ENCODE measurements at places on chromosomes 11 and 22. TPM values are rescaled to one million over a fixed set of nuclear protein-coding genes. Genes with fewer than 3 reads are reported as not detected.

DNA sequence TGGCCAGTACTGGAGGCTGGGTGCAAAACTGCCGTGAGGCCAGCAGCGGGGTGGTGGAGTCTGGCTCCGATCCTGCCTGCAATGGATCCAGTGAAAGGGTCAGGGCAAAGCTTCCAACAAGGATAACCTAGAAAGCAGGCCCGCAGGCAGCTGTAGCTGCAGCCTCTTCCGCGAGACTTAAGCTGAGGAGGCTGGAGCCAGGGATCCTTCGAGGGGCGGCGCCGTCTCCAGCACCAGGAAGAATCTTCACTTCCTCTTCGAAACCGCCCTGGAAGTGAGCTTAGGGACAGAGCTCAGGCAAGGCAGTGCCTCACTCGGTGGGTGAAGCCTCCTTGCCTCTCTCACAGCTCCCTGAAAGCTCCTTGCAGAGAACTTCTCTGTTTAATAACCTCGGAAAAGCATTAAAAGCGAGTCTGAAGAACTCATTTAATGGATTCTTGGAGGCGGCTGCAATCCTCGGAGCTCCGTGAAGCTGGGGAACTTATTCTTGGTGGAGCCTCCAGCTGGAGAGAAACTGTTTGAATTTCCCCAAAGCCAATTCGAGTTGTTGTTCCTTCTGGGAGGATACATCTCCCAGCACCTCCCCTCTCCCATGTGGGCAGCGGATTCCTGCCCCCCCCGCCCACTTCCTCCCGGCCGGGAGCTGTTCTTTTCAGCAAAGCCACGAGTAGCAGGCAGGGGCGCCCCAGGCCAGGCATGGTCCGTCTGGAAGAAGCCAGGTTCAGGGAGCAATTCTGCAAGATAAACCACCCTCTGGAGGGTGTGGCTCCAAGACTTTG lies 169.9 kb downstream of the CTTN start:
- DNase-seq, result peak; percentile 77

Gene IFITM2
- 50.4 TPM for total RNA-seq

GRCh38 chr11:118878163-118878563 lies 5.5 kb upstream of the CXCR5 start:
- DNase-seq, result no peak

DNA sequence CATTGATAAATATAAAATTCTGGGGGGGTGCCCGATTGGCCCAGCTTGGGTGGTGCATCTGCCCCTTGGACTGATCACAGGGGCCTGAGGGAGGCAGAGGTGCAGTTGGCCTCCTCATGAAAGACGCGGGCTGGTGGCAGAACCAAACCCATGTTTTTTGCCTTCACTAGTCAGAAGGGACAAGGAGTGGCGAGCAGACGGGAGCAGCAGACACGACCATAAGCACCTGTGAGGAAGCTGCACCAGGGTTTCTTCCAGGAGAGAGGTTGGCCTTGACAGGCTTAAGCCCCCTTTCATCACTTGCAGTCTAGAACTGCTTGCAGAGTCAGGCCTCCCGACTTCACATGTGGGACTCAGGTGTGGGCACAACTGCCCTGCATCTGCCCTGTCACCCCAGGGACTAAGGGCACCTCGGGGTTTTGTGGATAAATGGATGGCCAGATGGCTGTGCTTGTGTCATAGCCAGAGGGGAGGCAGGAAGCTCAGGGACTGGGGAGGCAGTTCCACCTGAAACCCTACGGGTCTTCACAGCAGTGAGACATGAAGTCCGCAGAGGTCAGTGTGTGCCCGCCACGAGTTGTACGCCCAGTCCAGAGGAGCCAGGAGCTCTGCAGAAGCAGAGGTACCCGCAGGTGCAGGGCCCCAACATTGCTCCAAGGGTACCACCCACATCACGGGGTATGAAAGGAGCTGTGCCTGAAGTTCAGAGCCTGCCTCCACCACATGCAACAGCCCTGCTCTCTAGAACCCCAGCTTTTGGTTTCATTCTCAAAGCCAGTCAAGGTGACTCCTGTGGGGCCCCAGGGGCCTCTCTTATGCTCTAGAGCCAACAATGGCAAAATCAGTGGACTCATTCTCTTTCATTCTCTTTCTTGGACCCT lies 18.2 kb upstream of the SYT13 start:
- DNase-seq, result no peak

Gene ARHGAP42
- 1.4 TPM for total RNA-seq

Gene OR1S1
- not detected for total RNA-seq

Gene FAM118B
- 19.8 TPM for total RNA-seq

Gene CD6
- not detected for total RNA-seq

GRCh38 chr11:62125316-62125715 lies 1.5 kb downstream of the INCENP start:
- peak; percentile 14 for DNase-seq

Gene OR52B6
- total RNA-seq, result not detected

- no peak for DNase-seq
Measured at GRCh38 chr11:18374956-18375355, 19.4 kb upstream of the LDHA start.

DNA sequence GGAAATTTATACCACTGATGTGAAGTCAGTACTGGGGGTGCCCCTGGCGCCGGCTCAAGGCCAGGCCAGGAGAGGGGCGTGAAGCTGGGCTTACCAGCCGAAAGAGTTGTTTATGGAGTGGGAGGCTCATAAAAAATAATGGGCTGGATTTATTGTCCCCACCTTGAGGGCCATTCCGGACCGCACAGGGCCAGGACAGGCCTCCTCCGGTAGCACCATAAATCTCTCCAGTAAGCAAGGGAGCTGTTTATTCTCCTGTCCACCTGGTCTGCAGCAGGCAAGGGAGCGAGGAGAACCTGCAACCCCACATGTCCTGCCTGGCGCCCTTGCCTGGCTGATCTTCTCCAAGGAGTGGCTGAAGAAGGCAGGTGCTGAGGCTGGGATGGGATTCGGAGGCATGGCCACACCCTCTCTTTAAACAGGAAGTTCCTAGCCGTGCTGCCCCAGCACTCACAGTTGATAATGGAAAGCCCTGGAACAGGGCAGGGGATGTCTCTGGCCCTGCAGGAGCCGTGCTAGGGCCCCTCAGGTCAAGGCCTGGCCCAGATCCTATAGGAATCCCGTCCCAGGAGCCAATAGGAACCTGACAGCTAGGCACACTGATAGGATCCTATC lies 65.1 kb downstream of the SCUBE1 start:
- DNase-seq, result no peak

GRCh38 chr11:128909438-128910125 lies 18.4 kb downstream of the KCNJ5 start:
- DNase-seq, result no peak

Gene SLC5A4
- total RNA-seq, result not detected

Gene DSCAML1
- not detected for total RNA-seq

DNA sequence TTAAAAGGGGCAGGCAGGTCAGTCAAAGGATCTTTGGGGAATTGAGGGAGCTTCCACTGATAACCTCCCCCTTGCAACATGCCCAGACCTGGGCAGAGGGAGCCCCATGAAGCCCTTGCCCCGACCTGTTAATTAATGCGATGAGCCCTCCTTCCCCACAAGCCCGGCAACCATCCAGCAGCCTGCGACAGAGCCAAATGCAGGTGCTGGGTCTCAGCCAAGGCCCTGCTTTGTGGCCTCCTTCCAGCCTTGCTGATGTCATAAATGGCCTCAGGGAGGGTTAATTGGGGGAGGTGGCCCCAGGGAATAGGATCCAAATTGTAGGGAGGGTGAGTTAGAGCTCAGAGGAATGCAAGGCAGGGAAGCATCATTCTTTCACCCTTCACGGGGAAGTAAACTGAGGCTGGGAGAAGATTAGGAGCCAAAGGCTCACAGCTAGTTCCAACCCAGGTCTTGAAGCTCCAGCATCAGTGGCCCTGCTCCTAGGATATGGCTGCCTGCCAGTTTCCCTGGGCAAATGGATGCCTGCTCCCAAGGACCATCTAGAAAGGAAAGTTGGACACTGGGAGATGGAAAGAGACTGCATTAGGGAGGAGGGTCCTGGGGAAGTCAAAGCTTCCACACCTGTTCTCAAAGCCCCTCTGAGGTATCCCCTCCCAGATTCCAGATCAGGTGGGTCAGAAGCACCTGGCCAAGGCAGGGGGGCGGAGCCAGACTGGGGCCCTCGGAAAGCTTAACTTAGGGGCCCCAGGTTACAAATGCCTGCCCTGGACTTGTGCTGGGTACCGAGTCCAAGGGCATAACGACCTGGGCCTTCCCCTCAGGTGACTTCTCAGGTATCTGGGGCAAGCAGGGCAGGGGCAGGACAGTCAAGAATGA lies 34.1 kb downstream of the LMO1 start:
- DNase-seq, result no peak

GRCh38 chr11:47143322-47143721 lies 33.4 kb downstream of the ARFGAP2 start:
- DNase-seq, result peak; percentile 82

DNA sequence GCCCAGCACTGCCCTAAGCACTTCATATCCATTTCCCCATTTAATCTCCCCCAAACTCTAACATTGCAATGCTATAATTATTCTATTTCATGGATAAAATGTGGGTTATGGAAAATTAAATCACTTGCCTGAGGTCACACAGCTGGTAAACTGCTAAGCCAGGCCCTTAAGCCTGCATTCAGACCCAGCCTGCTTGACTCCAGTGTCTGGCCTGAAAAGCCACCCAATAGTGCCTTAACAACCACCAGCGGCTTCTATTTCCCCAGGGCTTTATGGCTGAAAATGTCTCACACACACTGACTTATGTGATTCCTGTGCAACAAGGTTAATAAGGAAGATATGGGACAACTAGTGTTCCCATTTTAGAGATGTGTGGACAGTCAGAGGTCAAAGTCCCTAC lies 178.5 kb upstream of the SNX19 start:
- DNase-seq, result no peak

Gene SAMM50
- 65.1 TPM for total RNA-seq

- no peak for DNase-seq
Measured at GRCh38 chr11:73265853-73266645, 6.1 kb upstream of the P2RY6 start.

Gene DCUN1D5
- 222 TPM for total RNA-seq

Gene MYOD1
- not detected for total RNA-seq

DNA sequence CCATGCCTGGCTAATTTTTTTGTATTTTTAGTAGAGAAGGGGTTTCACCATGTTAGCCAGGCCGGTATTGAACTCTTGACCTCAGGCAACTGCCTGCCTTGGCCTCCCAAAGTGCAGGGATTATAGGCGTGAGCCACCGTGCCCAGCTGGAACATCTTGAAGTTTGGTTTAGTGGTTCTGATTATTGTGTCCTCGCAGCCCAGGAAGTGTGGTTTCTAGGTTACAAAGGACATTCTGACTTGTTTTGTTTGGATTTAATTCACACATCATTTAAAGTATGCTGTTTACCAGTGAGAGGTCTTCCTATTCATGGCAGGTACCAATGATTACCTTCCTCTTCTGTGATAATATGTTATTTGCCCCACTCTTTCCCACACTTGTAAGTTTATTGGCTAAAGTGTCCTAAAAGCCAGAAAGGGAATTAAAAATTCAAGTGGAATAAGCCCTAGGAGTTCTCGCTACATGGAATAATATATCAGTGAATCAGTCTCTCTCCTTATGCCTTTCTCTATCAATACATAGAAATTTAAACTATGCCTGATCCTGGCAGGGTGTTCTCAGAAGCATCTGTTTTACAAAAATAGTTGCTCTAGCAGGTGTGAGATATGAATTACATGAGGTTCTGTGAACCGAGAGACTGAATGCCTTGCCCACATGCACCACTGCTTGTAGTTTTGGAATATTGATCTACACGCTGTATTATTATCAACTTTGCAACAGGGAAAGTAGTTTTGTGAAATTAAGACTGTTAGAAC lies 263.1 kb downstream of the DDX10 start:
- no peak for DNase-seq

- no peak for DNase-seq
Measured at GRCh38 chr22:42719133-42719532, 1.5 kb downstream of the A4GALT start.

DNA sequence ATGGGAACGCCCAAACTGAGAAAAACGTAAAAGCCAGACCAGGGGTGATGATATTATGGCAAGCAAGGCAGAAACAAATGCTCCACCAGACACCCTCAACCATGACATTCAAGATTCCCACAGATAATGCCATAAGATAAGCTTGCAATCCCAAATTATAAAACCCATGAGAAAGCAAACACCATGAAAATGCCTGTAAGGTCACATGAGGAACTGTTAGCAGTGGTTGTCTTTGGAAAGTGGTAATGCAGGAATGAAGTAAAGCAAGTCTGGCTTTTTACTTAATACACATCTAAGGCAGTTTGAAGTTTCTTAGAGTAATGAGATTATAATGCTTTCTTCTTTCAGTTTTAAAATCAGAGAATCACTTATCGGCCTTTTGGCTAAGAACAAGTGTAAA lies 111.0 kb downstream of the MN1 start:
- DNase-seq, result no peak

GRCh38 chr11:117870103-117870952 lies 6.1 kb downstream of the FXYD6 start:
- DNase-seq, result no peak

Gene GLYAT
- total RNA-seq, result not detected

- no peak for DNase-seq
Measured at GRCh38 chr11:41384329-41384728, 75.1 kb downstream of the LRRC4C start.

DNA sequence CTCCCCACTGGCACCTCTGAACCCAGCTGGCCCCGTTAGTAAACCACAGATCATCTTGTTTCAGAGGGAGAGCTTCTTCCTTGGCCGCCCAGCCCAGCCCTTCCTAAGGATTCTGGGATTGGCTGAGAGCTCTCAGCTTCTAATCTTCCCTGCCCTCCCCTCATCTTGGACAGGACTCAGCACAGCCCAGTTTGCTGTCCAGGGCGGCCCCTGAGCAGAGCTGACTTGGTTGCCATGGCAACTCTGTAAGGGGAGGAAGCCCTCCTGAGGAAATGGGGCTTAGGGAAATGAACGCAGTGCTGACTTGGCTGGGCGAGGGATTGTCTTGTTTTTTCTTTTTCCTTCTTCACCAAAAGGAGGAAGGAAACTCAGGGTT lies 4.6 kb downstream of the APOL4 start:
- no peak for DNase-seq

- DNase-seq, result no peak
Measured at GRCh38 chr11:93604008-93604660, 57.3 kb upstream of the CEP295 start.

Gene FXYD6
- total RNA-seq, result not detected

Gene HOATZ
- total RNA-seq, result not detected

GRCh38 chr11:20178976-20179375 lies 18.7 kb upstream of the DBX1 start:
- no peak for DNase-seq

- no peak for DNase-seq
Measured at GRCh38 chr11:22317656-22318055, 20.5 kb upstream of the SLC17A6 start.

DNA sequence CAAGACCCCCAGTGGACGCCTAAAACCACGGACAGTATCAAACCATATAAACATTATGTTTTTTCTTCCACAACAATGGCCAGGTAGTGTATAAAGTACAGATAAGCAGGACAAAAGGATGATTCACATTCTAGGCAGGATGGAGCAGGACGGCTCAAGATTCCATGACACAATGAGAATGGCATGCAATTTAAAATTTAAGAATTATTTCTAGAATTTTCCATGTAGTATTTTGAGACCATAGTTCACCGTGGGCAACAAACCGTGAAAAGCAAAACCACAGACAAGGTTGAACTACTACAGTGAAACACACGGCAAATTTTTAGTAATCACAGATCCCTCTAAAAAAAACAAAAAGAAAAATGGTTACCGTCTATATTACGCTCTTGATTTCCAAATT lies 7.5 kb downstream of the NARS2 start:
- no peak for DNase-seq

GRCh38 chr11:122287401-122287800 lies 171.4 kb upstream of the BLID start:
- DNase-seq, result no peak

Gene IGSF9B
- total RNA-seq, result 0.12 TPM

All from MG63 (cell line).